Activated T-cell treated with anti-CD3 and anti-CD28 coated beads for 24 hours (primary cell): ENCODE measurements at places on chromosomes 1 and 21.

- DNase-seq: peak; percentile 26
Observed at GRCh38 chr21:42614811-42615351, 38.5 kb upstream of the PDE9A start.

DNA sequence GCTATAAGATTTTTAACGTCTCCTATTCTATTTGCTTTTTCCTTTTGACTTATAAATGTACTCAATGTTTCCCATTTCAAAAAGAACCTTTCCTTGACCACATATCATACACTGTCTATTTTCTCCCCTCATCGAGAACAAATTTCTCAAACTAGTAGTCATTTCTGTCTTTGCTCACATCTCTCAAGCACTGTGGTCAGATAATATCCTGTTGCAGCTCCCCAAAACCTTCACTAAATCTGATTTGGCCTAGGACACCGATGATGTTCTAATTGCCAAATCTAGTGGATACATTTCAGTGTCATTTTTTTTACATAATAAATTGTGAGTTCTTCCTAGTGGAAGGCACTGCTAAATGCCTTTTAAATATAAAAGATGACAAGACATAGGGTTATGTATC, 19.4 kb downstream of the CXADR start:
- no peak for DNase-seq

GRCh38 chr1:181406989-181407388, 76.3 kb upstream of the CACNA1E start:
- no peak for DNase-seq

DNA sequence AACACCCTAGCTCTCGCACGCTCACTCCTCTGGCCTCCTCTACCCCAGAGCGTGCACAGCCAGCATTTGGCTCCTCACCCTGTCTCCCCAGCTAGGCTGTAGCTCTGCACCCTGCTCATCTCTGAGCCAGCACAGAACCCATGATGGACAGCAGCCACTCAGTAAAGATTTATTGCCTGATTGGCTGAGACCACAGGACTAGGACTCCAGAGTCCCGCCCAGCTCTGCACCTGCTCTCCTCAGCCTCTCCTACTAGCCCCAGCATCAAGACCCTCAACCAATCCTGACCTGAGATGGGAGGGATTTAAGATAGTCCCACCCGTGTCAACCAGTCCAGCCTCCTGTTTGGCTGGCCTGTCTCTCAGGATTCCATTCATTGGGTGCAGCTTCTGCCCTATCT, 9.3 kb downstream of the C1QB start:
- no peak for DNase-seq

- DNase-seq: no peak
Observed at GRCh38 chr1:108057541-108057940, 92.6 kb upstream of the VAV3 start.

- no peak for DNase-seq
Observed at GRCh38 chr1:213284626-213285025, 233.6 kb downstream of the RPS6KC1 start.

DNA sequence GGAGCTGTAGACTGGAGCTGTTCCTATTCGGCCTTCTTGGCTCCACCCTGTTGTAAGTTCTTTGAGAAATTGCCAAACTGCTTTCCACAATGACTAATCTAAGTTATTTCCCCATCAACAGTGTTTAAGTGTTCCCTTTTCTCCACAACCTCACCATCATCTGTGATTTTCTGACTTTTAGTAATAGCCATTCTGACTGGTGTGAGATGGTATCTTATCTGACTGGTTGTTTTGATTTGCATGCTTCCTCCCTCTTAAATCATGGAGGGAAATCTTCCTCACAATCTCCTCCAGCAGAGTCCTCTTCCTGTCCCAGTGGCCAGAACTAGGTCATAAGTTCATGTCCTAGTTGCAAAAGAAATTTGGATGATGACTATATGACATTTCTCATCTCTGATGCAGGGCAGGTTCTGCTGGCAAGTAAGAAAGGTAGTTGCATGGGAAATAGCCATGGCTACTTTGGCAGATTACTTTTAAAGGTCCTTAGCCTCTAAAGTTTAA, 294.0 kb downstream of the LRRC40 start:
- no peak for DNase-seq

- peak; percentile 97 for DNase-seq
Observed at GRCh38 chr1:113072757-113073478, at the start of gene LRIG2. Gene LRIG2, plus strand, starts transcription at chr1:113073198. Its CDS starts 209 bp downstream, at chr1:113073407.

- no peak for DNase-seq
Observed at GRCh38 chr21:23822760-23823159, 1784.5 kb downstream of the MRPL39 start.

GRCh38 chr1:205199931-205200299, 11.6 kb downstream of the DSTYK start:
- DNase-seq: no peak

- DNase-seq: no peak
Observed at GRCh38 chr1:153333902-153334301, 14.7 kb downstream of the PGLYRP4 start.

DNA sequence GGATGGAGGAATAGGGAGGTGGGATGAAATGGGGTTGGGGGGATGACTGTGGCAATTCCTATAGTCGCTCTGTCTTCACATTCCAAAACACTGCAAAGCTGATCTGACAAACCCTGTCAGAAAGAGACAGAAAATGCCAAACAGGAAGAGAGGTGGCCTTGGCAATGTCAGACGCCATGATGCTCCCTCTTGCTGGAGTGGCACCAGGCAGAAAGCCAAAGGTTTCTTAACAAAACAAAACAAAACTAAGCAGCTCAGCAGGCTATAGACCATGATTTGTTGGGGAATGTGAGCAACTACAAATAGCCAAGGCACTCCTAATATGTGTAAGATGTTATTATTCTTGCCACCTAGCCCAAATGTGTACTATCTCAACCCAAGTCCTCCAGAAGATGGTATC, 42.9 kb upstream of the PLA2G2C start:
- DNase-seq: no peak

- no peak for DNase-seq
Observed at GRCh38 chr1:185721553-185721952, 12.6 kb upstream of the HMCN1 start.
